ENCODE measurements at places on chromosomes 7 and 10.

DNA sequence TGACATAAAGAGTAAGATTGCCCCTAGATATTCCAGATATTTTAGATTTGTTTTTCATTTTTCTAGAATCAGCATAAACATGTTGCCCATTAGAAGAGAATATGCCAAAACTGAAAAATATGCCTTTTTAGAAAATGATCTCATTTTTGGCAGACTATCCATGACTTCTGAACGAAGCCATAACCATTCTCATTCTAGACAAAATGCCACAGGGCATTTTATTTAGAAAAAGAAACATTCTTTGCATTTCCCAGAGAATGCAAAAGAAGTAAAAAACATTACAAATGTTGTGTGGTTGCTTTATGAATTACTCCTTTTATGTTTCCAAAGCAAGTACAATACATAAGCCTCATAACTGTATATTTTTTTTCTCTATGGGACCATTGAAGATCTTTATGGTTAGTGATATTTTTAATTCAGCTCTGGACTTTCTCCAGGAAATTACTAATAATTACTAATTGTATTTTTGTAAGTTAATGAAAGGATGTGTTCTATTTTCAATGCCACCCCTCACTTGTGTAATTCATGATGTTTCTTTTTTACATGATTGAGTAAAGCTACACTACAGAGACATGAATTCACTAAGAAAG is 109.6 kb upstream of the SEM1 start:
- DNase-seq, result no peak

- DNase-seq, result no peak
Observed at GRCh38 chr10:3782451-3783315, 2.3 kb downstream of the KLF6 start.

- no peak for DNase-seq
Observed at GRCh38 chr10:124736491-124737136, 7.6 kb downstream of the FAM53B start.

DNA sequence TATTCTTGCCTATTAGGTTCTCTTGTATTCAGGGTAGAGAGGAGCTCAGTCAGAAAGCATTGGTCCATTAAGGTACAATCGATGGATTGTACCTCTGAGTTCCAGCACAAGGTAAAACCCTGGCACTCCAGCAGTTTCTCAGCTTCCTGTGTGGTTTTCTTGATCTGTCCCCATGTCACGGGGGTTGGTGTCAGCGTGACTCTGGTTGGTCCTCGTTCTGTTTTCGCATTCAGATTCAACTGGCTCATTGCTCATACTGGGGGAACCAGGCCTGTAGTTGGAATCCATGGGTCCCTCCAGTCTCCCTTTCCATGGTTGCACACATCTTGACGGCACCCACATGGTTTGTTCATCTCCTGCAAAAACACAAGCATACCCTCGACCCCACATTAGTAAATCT is 32.7 kb upstream of the RASGEF1A start:
- DNase-seq, result peak; percentile 26

DNA sequence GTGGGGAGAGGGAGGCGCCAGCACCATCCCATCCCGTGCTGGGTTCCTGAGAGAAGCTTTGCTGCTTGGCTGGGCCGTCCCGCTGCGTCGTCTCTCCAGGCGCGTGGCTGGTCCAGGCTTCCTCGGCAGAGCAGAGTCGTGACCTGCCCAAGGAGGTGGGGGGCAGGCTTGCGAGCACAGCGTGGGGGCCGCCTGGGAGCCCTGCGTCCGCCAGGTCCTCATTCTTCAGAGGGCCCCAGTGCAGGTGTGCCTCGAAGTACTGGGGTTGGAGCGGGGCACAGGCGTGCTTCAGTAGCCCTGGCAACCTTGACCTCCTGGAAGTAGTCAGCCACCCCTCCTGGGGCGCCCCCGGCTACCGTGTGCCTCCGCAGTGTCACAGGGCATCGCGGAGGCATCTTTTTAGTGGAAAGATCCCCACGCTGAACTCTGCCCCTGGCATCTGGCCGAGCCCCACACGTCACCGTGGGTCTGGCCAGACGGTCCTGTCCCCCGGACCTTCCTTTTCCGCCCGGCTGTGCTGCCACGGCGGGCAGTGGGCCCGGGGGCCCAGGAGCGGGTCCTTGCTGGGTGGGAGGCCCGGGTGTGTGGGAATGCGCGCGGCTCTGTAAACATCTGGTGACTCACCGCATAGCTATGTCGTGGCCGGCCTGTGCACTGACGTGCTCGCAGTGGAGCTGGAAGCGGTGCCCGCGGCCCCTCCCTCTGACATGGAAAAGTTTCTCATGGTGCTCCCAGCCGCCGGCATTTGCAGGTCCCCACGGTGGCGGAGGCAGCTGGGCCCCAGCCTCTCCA is 6.4 kb downstream of the MAFK start:
- no peak for DNase-seq

DNA sequence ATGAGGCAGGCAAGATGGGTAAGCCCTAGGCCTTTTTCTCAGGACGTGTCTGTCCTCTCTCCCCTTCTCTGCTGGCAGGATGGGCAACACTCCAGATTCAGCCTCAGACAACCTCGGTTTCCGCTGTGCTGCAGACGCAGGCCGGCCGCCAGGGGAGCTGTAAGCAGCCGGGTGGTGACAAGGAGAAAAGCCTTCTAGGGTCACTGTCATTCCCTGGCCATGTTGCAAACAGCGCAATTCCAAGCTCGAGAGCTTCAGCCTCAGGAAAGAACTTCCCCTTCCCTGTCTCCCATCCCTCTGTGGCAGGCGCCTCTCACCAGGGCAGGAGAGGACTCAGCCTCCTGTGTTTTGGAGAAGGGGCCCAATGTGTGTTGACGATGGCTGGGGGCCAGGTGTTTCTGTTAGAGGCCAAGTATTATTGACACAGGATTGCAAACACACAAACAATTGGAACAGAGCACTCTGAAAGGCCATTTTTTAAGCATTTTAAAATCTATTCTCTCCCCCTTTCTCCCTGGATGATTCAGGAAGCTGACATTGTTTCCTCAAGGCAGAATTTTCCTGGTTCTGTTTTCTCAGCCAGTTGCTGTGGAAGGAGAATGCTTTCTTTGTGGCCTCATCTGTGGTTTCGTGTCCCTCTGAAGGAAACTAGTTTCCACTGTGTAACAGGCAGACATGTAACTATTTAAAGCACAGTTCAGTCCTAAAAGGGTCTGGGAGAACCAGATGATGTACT is 13.1 kb downstream of the PHKG1 start:
- no peak for DNase-seq

DNA sequence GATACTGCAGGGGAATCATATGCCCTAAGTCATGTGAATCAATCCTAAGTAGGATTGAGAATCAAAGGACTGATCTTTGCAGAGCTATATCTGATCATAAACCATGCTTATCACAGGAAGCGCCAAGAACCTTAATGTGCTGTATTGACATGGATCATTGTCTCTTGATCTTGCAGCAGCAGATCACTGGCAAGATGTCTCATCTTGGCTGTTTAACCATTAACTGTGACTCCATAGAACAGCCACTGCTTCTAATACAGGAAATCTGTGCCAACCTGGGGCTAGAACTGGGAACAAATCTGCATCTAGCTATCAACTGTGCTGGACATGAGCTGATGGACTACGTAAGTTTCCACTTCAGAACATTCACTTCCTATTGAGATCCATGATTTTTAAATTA is 21.6 kb downstream of the ENO4 start:
- DNase-seq, result no peak

GRCh38 chr10:103942866-103943265 is 24.1 kb upstream of the SLK start:
- no peak for DNase-seq

- DNase-seq, result no peak
Observed at GRCh38 chr10:46229144-46229563, 57.6 kb upstream of the ANTXRL start.

- no peak for DNase-seq
Observed at GRCh38 chr10:132637477-132638129, 100.0 kb downstream of the INPP5A start.

- DNase-seq, result no peak
Observed at GRCh38 chr10:17479015-17479615, 24.7 kb upstream of the ST8SIA6 start.

GRCh38 chr10:44908066-44908749 is 2.9 kb upstream of the TMEM72 start:
- DNase-seq, result no peak

DNA sequence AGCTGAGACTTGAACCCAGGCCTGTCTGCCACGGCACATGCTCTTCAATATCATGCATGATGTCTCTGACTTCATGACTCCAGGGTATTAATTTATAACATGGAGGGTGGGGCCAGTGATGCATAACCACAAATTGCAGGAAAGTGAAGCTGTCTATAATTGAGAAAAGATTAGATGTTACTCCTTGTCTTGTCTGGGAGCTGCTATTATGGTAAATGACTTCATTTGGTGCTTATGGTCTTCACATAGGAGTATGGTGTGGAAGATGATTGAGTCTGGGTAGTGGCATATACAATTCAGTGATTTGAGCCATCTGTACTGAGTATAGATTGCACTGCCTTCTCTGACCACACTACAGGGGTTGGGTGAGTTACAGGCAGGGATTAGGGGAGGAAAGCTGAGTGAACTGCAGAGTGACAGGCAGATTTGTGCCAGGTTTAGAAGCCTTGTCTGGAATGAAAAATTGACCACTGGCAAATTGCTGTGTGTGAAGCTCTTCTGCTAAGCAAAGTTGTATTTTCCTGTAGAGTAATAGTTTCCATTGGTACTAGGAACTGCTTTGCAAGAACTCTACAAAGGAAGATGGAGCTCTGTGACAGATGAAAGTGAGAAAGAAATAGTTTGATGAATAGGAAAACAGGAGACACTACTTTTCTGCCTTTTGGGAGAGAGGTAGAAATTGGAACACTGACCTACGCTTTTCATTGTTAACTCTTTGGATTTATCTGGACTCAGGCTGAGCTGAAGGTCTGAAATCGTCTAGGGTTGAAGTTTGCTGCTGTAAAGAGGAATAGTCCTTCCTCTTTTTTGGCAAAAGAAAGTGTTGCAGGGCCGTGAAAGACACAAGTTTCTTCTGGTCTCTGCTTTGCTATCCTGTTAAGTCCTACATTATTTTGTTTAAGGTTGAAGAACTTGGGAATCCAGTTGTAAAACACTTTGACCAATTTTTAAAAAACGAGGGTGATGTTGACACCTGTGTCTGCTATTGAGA is 2.7 kb downstream of the SND1 start:
- no peak for DNase-seq

- DNase-seq, result no peak
Observed at GRCh38 chr7:137127806-137128205, 215.7 kb downstream of the PTN start.

DNA sequence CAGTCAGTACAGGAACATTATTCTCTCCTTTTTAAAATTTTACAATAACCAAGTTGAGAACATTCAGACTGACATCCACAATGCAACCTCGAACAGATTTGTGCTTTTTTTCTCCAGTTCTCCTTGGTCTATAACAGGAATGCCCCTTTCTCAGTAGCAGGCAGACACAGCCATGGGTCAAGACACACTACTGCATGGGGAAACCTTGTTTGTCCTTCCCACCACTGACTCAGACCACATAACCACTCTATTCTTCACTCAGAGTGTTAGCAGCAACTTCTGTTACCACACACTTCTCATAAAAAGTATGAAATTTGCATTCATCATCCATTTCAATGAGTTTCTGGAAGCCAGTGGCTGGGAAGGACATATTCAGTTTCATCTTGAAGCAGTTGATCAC is 421.7 kb downstream of the ADRA2A start:
- DNase-seq, result no peak

DNA sequence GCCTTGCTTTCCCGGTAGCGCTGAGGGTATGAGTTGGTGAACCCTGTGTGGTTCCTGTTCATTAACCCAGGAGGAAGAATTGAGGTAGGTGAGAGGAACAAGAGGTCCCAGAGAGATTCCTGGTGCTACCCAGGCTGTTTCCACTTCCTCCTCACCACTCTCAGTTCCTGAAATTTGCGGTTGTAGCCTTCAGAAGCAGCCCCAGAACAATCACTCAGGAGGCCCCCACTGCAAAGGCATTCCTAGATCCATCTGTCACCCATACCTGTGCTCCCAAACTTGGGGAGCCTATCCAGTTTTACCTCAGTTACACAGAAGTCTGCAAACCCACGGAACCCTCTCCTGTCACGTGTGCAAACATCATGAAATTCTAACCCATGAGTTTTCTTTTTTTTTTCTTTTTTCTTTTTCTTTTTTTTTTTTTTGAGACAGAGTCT is 9.0 kb upstream of the PIP4K2A start:
- no peak for DNase-seq
